Smooth muscle cell of the pulmonary artery (primary cell): ENCODE measurements at places on chromosomes 1 and 21. TPM values are rescaled to one million over a fixed set of nuclear protein-coding genes. Genes with fewer than 3 reads are reported as not detected.

PPCS gene
- total RNA-seq, result 20.5 and 26.3 TPM in 2 replicates

GJA5 gene
- 2.9 and 38.4 TPM in 2 replicates for total RNA-seq

TFF3 gene
- not detected in 2 replicates for total RNA-seq

BCL2L15 gene
- 0.03 and 0.07 TPM in 2 replicates for total RNA-seq

ADAM30 gene
- total RNA-seq, result 0.03 TPM in 1 of 2 replicates, not detected in the other

OPTC gene
- total RNA-seq, result not detected in 2 replicates

RHOU gene
- 0.91 and 1.1 TPM in 2 replicates for total RNA-seq

KRTAP13-1 gene
- not detected in 2 replicates for total RNA-seq

SLC16A4 gene
- total RNA-seq, result 45.7 and 53.7 TPM in 2 replicates

DMBX1 gene
- not detected in 2 replicates for total RNA-seq
